ENCODE measurements at places on chromosomes 7 and 10.
A peak's percentile ranks its signal among the peaks of the same experiment; 100 is the strongest.

DNA sequence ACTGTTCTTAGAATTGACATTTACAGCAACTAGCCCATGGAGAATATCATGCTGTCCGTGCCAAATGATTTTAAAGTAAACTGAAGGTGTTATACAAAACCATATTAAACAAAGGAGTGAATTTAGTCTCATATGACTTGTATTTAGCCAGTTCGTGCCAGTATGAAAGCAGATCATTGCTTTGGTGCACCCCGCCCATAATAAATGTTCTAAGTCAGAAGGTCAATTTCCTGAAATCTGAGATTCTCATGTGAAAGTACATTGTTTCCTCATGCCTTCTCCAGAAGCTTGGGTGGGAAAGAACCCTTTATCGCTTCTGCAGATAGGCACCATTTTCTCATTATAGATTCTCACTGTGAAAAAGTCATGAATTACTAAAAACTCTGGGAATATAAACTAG lies 106.4 kb downstream of the CAMK1D start:
- no peak for DNase-seq

GRCh38 chr10:101782811-101783735 lies at the start of gene NPM3:
NPM3 (minus strand) TSS chr10:101783446; CDS start chr10:101783390, 56 bp downstream.
- DNase-seq: peak; percentile 66

- DNase-seq: peak; percentile 5
Observed at GRCh38 chr7:133512560-133512959, 259.7 kb downstream of the EXOC4 start.

DNA sequence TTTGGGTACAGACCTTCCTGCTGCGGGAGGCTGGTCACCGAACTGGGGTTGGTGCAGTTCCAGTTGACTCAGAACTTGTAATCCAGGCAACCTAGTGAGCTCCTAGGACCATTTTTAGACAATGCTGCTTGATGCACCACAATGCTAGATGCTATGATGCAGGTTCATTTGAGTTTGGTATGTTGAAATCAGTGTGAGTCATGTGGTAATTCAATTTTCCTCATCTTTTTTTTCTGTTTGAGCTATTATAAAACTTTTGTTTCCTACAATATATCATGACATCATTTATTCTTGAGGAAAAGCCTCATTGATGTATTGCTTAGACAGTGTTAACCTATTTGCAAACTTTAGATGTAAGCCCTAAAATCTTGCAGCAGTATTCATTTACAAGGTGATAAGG lies 40.9 kb upstream of the MTPN start:
- DNase-seq: peak; percentile 12

- peak; percentile 96 for DNase-seq
Observed at GRCh38 chr7:99379043-99379577, 4.6 kb downstream of the ARPC1B start.

- DNase-seq: no peak
Observed at GRCh38 chr7:87231258-87231657, 11.7 kb upstream of the TMEM243 start.

GRCh38 chr10:16905320-16905719 lies 88.1 kb upstream of the RSU1 start:
- DNase-seq: peak; percentile 97

GRCh38 chr7:33143996-33144718 lies 14.8 kb downstream of the BBS9 start:
- peak; percentile 33 for DNase-seq

GRCh38 chr7:141891336-141891735 lies 24.9 kb upstream of the OR9A4 start:
- no peak for DNase-seq

- peak; percentile 11 for DNase-seq
Observed at GRCh38 chr7:48337012-48337621, 165.9 kb downstream of the ABCA13 start.

Data from AG10803 (cell line).